SK-N-MC (cell line): ENCODE measurements at places on chromosomes 13 and 19.

- no peak for DNase-seq
These were observed 102.0 kb downstream of the LRCH1 start for GRCh38 chr13:46654951-46655350.

DNA sequence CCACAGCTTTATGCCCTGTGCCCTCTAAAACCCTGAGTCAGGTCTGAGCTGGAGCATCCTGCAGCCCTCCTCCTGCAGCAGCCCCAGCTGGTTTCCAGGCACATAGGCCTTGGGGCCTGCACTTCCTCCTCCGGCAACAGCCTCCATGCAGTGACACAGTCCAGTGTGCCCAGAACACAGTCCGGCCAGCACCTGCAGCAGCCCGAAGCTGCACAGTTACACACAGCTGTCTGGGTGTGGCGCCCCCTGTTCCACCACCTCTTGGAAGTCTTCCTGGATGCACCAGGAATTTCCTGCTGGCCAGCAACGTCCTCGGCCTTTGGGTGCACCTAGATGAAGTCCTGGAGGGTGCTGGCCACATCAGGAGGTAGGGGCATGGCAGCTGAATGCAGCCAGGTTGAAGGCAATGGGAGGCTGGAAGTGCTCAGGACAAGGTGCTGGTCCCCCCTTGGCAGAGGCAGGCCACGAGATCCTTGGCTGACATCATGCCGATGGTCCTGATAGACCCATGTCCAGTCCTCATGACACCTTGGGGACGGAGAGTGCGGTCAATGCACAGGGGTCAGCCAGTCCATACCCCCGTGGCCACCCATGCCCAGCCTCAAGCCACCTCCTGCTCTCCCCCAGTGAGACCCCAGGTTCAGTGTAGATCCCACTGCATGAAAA lies 27.1 kb upstream of the PARP4 start:
- DNase-seq: no peak

DNA sequence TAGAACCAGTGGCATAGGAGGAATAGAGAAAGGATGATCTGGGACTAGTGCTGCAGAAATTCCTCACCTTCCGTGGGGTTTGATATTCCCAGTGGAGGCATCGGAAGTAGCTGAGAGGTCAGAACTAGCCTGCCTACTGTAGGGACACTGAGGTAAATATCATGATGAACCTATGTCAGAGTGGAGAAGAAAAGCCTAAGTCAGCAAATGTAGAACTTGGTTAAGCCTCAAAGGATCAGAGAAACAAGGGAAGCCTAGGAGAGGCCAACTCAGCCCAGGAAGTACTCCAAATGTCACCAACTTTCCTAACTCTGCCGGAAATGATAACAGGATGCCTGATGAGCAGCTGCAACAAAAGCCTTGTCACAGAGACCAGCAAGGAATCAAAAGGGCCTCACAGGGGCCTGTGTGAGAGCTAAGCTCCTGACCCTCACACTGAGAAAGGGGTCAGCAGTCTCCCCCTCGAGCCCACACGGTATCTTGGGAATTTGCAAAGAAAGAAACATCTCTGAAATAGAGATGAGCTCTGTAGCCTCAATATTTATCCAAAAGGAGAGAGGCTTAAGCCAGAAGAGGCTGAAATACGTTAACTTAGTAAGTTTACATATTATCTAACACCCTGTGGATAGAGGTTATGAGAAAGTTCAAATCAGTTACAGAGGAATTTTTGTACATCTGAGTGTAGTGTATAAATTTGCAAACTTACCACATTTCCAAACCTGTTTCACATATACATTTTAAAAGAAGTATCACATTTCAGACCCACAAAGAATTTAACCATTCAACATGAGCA lies 1064.3 kb downstream of the DIAPH3 start:
- no peak for DNase-seq

DNA sequence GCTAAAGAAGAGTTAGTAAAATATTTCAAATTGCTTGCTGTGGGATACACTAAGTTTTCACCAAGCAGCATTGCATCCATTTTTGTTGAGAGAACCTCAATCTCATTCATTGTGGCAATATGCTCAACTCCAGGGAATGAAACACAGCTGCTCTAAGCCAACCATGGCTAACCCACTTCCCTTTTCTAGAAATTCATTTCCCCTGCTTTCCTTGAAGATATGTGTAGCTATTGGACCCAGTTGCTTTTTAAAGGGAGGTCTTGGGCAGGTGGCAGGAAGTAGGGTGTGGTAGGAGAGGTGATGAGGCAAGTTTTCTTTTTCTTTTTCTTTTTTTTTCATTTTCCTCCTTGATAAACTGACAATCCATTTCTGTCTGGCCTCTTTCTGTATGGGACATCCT lies 452.2 kb downstream of the FGF14 start:
- no peak for DNase-seq

DNA sequence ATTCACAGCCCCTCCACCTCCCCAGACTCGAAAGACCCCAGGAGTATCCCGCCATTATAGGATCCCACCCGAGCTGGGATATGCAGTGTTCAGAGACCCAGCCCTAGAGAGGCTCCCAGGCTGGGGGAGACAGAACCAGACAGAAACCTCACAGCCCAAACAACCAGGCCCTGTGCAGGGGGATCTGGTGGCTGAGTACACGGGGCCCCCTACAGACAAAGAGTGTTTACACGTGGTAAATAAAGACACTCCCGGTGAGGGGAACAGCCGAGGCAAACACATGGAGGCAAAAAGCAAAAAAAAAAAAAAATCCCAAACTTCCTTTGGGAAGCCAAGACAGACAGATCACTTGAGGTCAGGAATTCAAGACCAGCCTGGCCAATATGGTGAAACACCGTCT lies 25.1 kb downstream of the TINCR start:
- no peak for DNase-seq

GRCh38 chr13:109599901-109600657 lies 186.3 kb downstream of the IRS2 start:
- no peak for DNase-seq

DNA sequence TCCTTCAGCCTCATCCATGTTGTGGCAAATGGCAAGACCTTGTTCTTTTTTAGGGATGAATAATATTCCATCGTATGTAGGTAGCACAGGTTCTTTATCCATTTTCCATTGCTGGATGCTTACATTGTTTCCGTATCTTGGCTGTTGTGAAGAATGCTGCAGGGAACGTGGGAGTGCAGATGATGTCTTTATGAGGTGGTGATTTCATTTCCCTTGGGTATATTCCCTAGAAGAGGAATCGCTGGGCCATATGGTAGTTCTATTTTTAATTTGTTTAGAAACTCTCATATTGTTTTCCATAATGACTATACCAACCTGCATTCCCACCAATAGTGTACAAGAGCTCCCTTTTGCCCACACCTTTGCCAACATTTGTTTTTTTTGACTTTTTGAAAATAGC lies 186.3 kb upstream of the TMTC4 start:
- DNase-seq: no peak

- no peak for DNase-seq
These were observed 23.4 kb downstream of the IPO5 start for GRCh38 chr13:97976610-97977521.

DNA sequence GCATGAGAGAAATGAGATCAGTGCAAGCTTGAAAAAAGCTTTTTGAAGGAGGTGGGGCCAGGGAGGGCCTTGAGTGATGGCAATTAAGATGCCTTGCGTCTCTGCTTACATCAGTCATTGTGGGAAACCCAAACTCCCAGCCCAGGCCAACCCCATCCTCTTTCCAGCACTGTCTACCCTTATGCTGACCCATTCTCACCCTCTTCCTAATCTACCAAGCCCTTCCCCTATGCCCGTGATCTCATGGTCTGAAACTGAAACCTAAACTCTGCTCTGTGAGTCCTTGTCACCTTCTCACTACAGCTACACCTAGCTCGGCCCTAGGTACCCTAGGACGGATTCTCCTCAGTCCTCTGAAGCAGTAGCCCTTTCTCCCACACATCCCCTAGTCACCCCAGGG lies 36.0 kb upstream of the SERP2 start:
- no peak for DNase-seq

- no peak for DNase-seq
These were observed 17.5 kb downstream of the KANK2 start for GRCh38 chr19:11179716-11180297.

DNA sequence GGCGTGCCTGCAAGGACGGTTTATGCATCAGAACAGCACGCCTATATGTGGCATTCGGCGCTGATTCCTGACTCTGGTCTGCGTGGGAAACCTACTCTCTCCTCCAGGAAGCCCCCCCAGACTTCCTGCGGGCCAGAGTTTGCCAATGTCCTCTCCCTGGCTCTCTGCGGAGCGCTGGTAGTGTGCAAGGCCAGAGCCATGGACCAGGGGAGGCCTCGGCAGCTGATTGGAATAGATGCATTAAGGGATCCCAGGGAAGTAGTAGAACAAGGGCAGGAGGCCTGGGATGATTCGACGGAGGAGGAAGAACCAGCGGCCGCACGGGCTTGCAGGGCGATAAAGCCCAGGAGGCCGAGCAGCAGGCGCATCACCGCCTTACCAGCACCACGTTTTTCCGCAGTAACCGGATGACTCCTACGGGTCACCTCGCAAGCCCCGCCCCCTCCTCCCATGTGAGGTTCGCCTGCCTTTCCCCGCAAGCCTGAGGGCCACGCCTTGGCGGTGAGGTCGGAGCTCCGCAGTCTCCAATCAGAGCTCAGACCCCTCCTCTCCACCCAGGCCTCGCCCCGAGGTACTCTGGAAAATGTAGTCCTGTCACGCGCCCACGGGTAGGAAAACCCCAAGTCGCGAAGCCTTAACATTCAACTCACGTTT lies 5.0 kb downstream of the CLEC11A start:
- DNase-seq: no peak

- DNase-seq: no peak
These were observed 104.4 kb downstream of the KLF5 start for GRCh38 chr13:73162912-73163911.

- no peak for DNase-seq
These were observed 68.8 kb downstream of the DOCK9 start for GRCh38 chr13:98909016-98909415.

GRCh38 chr13:74641586-74641985 lies 507.4 kb upstream of the KLF12 start:
- DNase-seq: no peak

GRCh38 chr13:34338102-34338501 lies 520.2 kb downstream of the RFC3 start:
- no peak for DNase-seq

GRCh38 chr13:77113496-77113895 lies 86.5 kb upstream of the FBXL3 start:
- DNase-seq: no peak

DNA sequence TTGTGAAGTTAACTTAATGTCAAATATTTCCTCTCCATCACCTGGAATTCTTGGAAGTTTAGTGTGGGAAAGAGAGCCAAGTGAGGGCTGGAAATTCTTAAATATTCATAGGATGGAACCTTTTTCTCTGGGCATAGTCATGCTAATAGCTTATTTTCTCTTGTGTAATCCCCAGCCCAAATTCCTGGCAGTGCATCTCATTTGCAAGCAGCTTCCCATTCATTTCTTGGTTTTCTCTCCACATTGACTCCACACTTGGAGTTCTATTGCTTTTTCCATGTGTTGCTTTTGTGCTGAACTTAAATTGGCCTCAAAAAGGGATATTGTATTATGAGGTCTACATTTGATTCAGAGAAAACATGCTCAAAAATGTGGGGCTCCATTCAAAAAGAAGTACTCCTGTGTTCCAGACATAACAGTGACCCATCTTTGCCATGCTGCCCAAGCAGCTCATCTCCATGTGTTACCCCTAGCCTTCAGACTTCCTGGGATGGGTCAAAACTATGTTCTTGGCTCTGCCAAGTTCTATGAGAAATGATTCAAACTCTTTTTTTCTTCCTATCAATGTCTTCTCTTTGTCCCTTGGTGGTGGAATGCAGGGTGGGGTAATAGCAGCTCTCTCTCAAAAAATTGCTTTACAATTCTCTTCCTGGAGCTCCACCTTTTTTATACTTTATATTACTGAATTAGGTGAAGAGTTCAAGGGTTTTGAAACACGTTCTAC lies 2471.5 kb downstream of the PCDH9 start:
- peak; percentile 42 for DNase-seq

GRCh38 chr13:86976521-86977324 lies 694.4 kb upstream of the SLITRK5 start:
- no peak for DNase-seq

DNA sequence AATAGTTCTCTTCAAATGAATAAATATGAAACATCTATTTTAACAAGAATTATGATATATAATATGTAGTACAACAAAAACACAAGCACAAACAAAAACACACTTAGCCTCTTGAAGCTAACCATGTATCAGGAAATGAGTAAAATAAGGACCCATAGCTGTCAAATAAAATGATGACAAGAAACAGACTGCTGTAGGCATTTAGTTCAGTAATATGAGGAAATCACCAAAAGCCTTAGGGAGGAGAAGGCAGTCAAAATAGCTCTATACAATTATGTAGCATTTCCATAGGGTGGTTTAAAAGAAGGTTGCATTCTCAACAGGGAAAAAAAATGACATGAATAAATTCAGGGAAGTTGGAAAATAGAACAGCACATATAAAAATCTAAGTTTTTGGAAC lies 163.4 kb downstream of the PCDH20 start:
- DNase-seq: no peak

- no peak for DNase-seq
These were observed 562 bp downstream of the IQCN start for GRCh38 chr19:18273561-18274218.

DNA sequence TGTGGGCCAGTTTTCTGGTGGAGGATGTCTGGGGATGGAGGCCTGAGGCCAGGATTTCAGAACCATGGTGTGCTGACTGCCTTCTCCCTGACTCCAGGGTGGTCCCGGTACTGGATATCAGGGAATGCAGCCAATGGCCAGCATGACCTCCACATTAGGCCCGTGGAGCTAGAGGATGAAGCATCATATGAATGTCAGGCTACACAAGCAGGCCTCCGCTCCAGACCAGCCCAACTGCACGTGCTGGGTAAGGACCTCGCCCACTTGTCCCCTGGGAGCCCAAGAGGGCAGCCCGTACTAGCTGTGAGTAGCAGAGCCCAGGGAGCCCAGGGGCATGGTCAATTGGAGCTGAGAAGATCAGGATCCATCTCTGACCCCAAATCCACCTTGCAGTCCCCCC lies 1.6 kb downstream of the KIRREL2 start:
- no peak for DNase-seq

DNA sequence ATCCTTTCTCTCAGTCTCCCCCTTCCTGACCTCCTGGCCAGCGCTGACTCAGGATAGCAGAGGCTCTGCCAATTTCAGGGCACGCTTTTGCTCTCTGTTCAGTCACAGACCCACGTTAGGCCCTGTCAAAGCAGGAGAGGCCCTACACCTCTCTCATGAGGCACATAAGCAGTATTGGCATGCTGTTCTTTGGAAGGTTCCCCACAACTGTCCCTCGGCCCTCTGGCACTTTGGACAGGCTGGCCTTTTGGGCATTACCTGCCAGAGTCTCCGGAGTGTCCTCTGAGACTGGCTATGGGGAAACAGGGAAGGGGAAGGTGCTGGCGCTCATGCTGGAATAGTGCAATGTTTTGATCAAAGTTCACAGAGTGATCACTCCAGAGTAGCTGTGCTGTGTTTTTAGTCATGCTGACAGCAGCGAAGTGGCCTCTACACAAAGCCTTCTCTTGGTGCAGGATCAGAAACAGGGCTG lies 23.7 kb upstream of the UBE2L5 start:
- no peak for DNase-seq
